Heart right ventricle (tissue), 16 donors: ENCODE measurements at places on chromosomes 4 and X. TPM values are rescaled to one million over a fixed set of nuclear protein-coding genes. Genes with fewer than 3 reads are reported as not detected.
A peak's percentile ranks its signal among the peaks of the same experiment; 100 is the strongest.

The LAGE3 gene
- total RNA-seq = 17.1 TPM

The GPR78 gene
- not detected for total RNA-seq

The INTU gene
- total RNA-seq = 4.4 TPM

The SORCS2 gene
- 1.9 TPM for total RNA-seq

The IL13RA1 gene
- 11.9 TPM for total RNA-seq

The ATP8A1 gene
- total RNA-seq = 23.1 TPM

The SHROOM3 gene
- 30.9 TPM for total RNA-seq

The SOD3 gene
- total RNA-seq = 59.4 TPM

The NUDT11 gene
- total RNA-seq = 0.10 TPM

- no peaks in the 10 kb centered on the region for H3K27me3 ChIP-seq
- peak overlapping the region; percentile 84 for H3K27ac ChIP-seq
- no peak for DNase-seq
- peaks cover 13% of the 10 kb centered on the region for H3K4me1 ChIP-seq
These were observed 779 bp upstream of the DDX60L start for GRCh38 chr4:168480931-168481611.

- peaks cover 9% of the 10 kb centered on the region for H3K27me3 ChIP-seq
- no peak overlapping the region for H3K4me3 ChIP-seq
- H3K4me1 ChIP-seq = peaks cover 13% of the 10 kb centered on the region
- DNase-seq = no peak
- no peak overlapping the region for H3K27ac ChIP-seq
These were observed 4.1 kb upstream of the NDNF start for GRCh38 chr4:121076416-121076815.

GRCh38 chrX:75546724-75547511 is 24.1 kb upstream of the ZDHHC15 start:
- peaks cover 4% of the 10 kb centered on the region for H3K4me1 ChIP-seq
- no peak for DNase-seq
- H3K27me3 ChIP-seq = no peaks in the 10 kb centered on the region
- no peak overlapping the region for H3K4me3 ChIP-seq

DNA sequence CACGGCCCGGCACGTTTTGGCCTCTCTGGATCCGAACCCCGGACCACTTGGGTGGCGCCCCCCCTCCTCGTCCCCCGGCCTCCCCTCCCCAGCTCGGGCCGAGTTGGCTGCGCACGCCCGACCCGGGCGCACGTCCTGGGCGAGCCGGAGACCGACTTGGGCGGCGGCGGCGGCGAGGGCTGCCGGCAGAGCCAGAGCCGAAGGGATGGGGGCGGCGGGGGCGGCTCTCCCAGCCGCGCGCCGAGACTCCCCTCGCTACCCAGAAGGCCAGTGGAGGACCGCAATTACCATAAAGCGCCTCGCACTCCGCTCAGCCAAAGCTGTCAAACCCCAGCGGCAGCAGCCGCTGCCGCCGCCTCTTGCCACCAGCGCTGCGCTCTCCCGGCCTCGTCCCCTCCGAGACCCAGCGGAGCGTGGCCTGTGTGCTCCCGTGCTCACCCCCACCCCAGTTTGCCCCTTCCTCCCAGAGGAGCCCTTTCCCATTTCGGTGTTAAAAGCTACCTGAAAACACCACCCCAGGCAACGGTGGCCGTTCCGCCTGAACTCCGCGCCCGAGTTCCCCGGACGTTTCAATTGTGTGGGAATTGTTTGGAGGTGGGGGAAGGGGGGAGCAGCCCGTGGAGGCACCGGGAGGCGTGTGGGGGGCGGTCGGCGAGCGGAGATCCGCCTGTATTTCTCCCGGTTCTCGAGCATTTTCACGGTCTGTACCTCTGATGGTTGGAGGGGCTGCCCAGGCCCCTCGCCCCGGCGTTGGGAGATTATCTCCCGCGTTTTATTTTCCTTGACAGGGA is 701 bp upstream of the BCOR start:
- H3K4me3 ChIP-seq = peak overlapping the region; percentile 76
- H3K36me3 ChIP-seq = no peaks in the 10 kb centered on the region
- peak; percentile 23 for DNase-seq
- H3K27me3 ChIP-seq = no peaks in the 10 kb centered on the region
- peaks cover 34% of the 10 kb centered on the region for H3K4me1 ChIP-seq

GRCh38 chr4:30380404-30380998 is 339.7 kb upstream of the PCDH7 start:
- no peaks in the 10 kb centered on the region for H3K27me3 ChIP-seq
- H3K36me3 ChIP-seq = no peaks in the 10 kb centered on the region
- no peaks in the 10 kb centered on the region for H3K4me1 ChIP-seq
- H3K27ac ChIP-seq = no peak overlapping the region
- H3K4me3 ChIP-seq = no peak overlapping the region

- no peaks in the 10 kb centered on the region for H3K36me3 ChIP-seq
- H3K4me1 ChIP-seq = peaks cover 6% of the 10 kb centered on the region
- DNase-seq = no peak
- H3K4me3 ChIP-seq = no peak overlapping the region
- H3K27me3 ChIP-seq = no peaks in the 10 kb centered on the region
These were observed 21.2 kb upstream of the ANTXR2 start for GRCh38 chr4:80094191-80094590.

GRCh38 chr4:102629673-102630072 is 128.5 kb downstream of the NFKB1 start:
- H3K27me3 ChIP-seq = no peaks in the 10 kb centered on the region
- no peaks in the 10 kb centered on the region for H3K4me1 ChIP-seq
- H3K36me3 ChIP-seq = peaks cover 31% of the 10 kb centered on the region
- H3K27ac ChIP-seq = no peak overlapping the region
- no peak for DNase-seq

- no peak overlapping the region for H3K4me3 ChIP-seq
- H3K27ac ChIP-seq = no peak overlapping the region
- H3K4me1 ChIP-seq = no peaks in the 10 kb centered on the region
- DNase-seq = no peak
- H3K36me3 ChIP-seq = no peaks in the 10 kb centered on the region
- no peaks in the 10 kb centered on the region for H3K27me3 ChIP-seq
These were observed 885.7 kb upstream of the ADGRL3 start for GRCh38 chr4:60314416-60314815.

DNA sequence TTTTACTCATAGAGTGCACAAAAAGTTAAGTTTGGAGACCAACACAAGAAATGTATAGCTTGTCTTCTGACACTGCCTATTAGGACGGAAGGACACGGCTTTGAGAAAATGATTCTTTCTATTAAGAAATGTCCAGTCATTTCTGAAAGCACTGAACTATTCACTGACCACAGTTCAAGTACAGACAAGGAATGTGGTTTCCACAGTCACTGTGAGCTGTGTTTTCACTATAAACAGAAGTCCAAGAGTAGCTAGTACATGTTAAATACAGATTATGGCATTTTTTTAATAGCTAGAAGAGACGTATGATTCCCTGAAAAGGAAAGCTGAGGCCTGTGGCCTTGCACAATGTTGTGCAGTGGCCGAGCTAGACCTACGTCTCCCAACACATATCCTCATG is 115.1 kb upstream of the GPM6A start:
- no peaks in the 10 kb centered on the region for H3K27me3 ChIP-seq
- DNase-seq = no peak
- H3K4me1 ChIP-seq = no peaks in the 10 kb centered on the region
- no peaks in the 10 kb centered on the region for H3K36me3 ChIP-seq
- no peak overlapping the region for H3K4me3 ChIP-seq

DNA sequence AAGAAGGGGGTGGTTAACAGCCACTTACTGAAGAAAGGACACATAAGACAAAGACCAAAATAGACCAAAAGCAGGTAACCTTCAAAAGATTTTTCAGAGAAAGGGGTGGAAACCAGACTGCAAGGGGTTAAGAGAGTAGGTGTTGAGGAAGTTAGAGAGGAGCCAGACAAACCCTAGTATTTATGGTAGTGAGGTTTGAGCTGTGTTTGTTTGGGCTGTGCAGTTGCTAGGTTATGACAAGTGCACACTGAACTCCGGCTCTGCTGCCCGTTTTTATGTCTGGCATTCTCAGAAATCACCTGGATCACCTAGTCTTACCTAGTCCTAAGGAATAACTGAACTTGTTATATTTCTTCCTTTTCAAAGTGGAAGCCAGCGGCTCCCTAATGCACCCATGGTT is 22.9 kb upstream of the G3BP2 start:
- H3K4me3 ChIP-seq = no peak overlapping the region
- DNase-seq = no peak
- no peaks in the 10 kb centered on the region for H3K4me1 ChIP-seq

DNA sequence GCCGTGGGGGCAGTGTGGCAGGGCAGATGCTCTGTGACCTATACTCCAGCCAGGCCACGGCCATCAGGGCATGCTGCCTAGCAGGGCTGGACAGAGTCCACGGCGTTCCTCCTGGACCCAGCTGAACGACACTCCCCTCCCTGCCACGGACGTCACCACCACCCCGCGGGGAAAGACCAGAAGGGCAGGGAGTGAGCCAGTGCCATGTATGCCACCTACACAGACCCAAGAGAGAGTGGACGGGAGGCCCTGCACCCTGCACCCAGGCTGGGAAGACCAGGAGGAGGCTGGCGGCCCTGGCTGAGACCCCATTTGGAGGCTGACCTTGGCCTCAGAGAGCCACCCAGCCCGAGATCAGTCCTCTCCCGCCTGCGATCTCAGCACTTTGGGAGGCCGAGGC is 101.9 kb downstream of the FAM53A start:
- H3K36me3 ChIP-seq = no peaks in the 10 kb centered on the region
- H3K4me1 ChIP-seq = peaks cover 17% of the 10 kb centered on the region
- H3K27me3 ChIP-seq = peaks cover 4% of the 10 kb centered on the region
- DNase-seq = peak; percentile 42

GRCh38 chrX:39648548-39649254 is 449.1 kb downstream of the BCOR start:
- H3K27ac ChIP-seq = no peak overlapping the region
- no peak for DNase-seq
- no peak overlapping the region for H3K4me3 ChIP-seq
- H3K4me1 ChIP-seq = no peaks in the 10 kb centered on the region

GRCh38 chr4:56038487-56039162 is 89.9 kb downstream of the CEP135 start:
- no peak for DNase-seq
- H3K36me3 ChIP-seq = no peaks in the 10 kb centered on the region

DNA sequence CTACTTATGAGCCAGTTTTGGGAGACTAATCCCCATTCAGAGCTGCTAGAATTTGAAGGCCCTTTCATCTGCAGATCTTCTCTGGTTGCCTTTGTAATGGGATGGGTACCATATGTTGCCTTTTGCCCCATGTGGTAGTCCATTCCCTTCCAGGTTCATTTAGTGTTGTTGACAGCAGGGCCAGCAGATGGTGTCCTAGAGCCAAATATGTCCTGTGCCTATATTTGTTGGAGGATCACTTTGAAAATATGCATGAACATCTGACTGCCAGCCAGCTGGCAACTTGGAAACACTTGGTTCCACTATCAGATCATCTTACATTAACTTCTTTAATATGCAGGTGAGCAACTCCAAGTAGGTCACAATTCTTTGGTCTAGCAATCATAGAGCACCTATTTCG is 30.4 kb downstream of the CFAP299 start:
- H3K27ac ChIP-seq = no peak overlapping the region
- H3K27me3 ChIP-seq = no peaks in the 10 kb centered on the region
- no peaks in the 10 kb centered on the region for H3K4me1 ChIP-seq
- no peak for DNase-seq
- no peak overlapping the region for H3K4me3 ChIP-seq

GRCh38 chrX:113929004-113929403 is 654.9 kb upstream of the HTR2C start:
- no peaks in the 10 kb centered on the region for H3K4me1 ChIP-seq
- no peak overlapping the region for H3K4me3 ChIP-seq
- H3K36me3 ChIP-seq = no peaks in the 10 kb centered on the region
- H3K27ac ChIP-seq = no peak overlapping the region

- no peaks in the 10 kb centered on the region for H3K27me3 ChIP-seq
- no peak overlapping the region for H3K27ac ChIP-seq
- no peaks in the 10 kb centered on the region for H3K36me3 ChIP-seq
- no peak overlapping the region for H3K4me3 ChIP-seq
These were observed 60.0 kb downstream of the AMMECR1 start for GRCh38 chrX:110257889-110258288.
